Globus pallidus (tissue), 1 donor: ENCODE measurements at places on chromosomes 7 and 10.

- DNase-seq, result no peak
These were observed 428.7 kb downstream of the INHBA start for GRCh38 chr7:41274179-41274578.

DNA sequence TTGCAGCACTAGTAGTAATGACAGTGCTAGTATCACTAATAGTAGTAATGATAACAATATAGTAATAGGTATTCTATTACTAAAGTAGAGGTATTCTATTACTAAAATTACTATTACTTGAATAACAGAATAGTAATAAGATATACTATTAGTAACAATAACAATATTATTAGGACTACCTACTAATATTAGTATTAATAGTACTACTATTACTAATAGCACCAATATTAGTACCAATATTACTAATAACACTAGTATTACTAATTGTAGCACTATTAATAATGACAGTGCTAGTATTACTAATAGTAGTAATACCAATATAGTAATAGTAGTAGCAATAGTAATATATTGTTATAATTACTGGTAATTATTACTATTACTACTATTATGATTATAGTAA is 24.1 kb downstream of the A1CF start:
- no peak for DNase-seq

GRCh38 chr7:55127622-55128081 is 108.8 kb downstream of the EGFR start:
- DNase-seq, result no peak

DNA sequence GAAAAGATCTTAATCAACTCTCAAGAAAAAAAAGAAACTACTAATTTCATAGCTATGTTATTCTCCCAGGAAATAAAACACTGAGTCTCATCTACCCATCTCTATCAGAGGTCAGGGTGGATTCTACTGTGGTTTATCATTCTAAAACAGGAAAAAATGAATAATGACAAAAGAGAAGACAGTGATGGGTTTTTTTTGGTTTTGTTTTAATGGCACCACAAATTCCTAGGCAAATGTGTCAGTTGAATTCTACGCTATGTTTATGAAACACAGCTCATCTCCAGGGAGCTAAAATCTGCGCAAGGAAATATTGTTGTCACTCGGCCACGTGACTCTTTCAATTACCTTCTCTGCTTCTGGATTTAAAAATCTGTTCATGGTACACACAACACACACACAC is 393.4 kb upstream of the SORCS1 start:
- DNase-seq, result no peak

GRCh38 chr10:100357059-100357858 is 10.2 kb downstream of the SCD start:
- no peak for DNase-seq

GRCh38 chr10:75283671-75284470 is 48.1 kb upstream of the COMTD1 start:
- DNase-seq, result no peak

GRCh38 chr7:120860156-120860555 is 2.2 kb upstream of the TSPAN12 start:
- no peak for DNase-seq

DNA sequence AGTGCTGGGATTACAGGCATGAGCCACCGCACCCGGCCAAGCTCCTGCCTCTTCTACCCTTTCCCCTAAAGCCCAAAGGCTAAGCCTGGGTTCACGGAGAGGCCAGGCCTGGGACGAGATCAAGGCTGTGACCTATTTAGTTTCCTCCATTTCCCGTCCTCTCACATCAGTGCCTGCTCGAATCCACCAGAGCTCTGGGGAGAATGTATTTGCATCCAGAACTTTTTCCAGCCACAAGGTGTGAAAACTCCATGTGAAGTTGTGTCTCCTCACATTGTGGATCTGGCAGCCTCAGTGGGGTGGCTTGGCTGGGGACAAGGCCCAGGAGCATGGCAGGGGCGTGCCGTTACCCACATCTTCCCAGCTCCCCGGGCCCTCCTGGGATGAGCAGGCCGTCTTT is 38.0 kb downstream of the SMKR1 start:
- DNase-seq, result no peak

GRCh38 chr10:28592953-28593352 is 60.0 kb downstream of the WAC start:
- no peak for DNase-seq

GRCh38 chr10:51743146-51743545 is 43.8 kb upstream of the CSTF2T start:
- no peak for DNase-seq

DNA sequence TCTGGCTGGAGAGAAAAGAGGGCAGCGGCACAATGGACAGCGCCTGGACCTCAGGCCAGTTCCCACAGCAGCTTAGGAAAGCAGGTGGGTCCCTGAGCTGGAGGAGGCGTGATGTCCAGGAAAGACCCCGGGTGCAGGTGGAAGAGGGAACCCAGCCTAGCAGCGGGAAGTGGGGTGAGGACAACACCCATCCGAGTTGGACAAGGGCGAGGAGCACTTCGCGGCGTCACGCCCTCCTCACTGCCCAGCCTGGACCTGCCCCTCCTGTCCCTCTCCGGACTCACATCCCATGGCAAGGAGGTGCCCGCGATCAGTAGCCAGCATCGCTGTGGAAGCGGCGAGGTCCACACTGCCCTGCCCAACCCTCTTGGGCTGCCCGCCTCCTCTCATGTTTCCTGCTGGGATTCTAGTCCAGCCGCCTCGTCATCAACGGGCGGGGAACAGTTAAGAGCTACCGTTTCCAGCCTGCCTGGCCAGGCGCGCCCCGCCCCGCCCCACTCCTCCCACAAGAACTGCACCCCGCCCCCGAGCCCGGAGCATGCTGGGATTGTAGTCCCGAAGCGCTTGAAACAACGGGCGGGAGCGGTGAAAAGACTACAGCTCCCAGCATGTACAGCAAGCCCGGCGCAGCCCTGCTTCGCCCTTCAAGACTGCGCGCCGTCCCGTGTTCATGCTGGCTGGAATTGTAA is 930.6 kb upstream of the ZNF722 start:
- peak; percentile 43 for DNase-seq

- DNase-seq, result peak; percentile 67
These were observed 166.3 kb downstream of the NEURL1 start for GRCh38 chr10:103659674-103660363.

DNA sequence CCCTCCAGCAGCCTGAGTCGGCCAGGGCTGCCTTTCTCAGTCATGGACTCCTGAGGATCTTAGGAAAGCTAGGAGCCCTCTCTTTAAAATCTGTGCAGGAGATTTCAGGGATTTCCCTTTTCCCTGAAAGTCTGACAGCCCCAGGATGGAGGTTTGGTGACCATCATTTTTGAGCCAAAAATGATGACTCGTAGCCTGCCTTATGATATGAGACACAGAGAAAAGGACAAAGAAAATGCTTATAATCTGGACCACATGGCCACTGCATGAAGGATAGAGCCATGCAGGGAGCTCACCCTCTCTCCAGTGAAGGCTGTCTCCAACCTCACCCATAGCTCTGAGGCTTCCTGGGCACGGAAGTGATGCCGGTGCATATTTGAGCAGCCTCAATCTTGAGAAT is 106.6 kb upstream of the CHST15 start:
- DNase-seq, result no peak

DNA sequence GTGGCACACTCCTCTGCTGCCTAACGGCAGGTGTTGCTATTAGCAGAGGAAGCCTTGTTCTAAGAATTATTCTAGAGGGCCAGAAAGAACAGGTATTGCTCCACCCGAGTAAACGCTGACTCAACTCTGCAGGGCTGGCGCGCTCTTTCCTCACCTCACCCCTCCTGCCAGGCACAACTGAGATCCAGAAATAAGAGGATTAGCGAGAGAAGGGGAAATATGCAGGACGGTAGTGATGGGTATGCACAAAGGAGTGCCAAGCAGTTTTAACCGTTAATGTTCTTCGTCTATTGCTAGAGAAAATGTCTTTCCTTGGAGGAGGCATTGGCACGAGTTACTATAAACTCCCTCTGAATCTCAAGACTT is 369 bp upstream of the SCIN start:
- no peak for DNase-seq

DNA sequence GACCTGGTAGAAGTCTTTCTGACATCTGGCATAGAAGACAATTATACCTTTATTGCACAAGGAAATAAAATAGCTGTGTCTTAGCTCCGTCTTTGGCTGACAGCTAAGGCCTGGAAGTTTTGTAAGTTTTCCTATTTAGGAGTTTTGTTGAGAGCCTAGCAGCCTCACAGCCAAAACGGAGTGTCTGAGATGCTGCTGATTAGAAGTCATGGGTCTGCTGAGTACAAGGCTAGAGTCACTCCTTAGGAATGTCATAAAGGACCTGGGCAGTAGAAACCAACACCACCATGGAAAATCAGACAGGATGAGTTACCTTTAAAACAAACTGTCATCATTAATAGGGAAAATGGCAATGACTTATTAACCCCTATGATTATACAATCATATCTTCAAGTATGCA is 442.5 kb downstream of the KCNMA1 start:
- no peak for DNase-seq

GRCh38 chr7:128752251-128752650 is 13.1 kb downstream of the CALU start:
- no peak for DNase-seq

DNA sequence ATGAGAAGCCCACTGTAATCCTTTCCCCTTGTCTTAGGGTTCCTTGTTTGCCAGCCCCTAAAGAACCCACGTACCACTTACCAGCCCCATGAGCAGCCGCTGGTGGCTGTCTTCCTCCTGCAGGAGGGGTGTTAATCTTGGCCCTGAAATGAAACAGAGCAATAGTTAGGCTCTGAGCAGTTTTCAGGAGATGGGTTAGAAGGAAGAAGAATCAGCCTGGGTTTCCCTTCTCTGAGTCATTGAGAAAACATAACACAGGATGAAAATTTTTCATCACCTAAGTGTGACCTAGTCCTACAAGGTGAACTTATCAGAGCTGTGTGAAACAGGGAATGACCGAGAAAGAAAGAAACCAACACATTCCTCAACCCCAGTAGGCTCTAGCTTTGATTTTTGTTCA is 90.0 kb downstream of the GSAP start:
- DNase-seq, result no peak

DNA sequence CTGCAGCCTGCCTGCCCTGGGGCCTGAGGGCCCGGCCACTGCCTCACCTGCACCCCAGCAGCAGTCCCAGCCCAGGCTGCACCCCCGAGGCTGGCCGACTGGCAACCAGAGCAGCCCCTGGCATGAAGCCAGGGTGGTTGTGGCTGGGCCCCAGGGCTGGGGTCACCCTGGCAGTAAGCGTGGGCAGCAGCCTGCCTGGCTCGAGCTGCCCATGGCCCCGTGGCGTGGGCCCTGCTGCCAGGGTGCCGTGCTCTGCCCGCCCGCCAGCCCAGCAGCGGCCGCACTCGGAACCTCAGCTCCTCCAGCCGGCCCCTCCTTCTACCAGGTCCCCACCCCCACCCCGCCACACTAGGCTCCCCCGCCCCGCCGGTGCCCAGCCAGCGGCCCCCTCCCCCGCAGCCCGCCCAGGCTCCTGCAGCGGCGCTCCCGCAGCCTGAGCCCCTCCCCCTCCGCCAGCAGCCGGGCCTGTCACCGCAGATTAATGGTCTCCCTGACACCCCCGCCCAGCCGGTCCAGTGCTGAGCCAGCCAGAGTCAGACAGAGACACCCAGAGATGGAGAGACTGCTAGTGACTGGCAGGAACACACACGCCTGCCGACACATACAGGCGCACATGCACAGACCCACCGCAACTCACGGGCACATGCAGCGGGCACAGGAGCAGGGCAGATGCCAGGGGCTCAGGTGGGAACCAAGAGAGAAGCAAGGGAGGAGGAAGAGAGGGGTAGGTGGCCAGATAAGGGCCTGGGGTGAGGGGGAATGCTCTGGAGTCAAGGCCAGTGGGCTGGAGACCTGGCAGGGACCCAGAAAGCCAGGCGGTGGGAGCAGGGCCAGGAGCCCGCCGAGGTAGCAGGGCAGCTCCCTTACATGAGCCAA is 22.4 kb downstream of the KCNH2 start:
- DNase-seq, result no peak

DNA sequence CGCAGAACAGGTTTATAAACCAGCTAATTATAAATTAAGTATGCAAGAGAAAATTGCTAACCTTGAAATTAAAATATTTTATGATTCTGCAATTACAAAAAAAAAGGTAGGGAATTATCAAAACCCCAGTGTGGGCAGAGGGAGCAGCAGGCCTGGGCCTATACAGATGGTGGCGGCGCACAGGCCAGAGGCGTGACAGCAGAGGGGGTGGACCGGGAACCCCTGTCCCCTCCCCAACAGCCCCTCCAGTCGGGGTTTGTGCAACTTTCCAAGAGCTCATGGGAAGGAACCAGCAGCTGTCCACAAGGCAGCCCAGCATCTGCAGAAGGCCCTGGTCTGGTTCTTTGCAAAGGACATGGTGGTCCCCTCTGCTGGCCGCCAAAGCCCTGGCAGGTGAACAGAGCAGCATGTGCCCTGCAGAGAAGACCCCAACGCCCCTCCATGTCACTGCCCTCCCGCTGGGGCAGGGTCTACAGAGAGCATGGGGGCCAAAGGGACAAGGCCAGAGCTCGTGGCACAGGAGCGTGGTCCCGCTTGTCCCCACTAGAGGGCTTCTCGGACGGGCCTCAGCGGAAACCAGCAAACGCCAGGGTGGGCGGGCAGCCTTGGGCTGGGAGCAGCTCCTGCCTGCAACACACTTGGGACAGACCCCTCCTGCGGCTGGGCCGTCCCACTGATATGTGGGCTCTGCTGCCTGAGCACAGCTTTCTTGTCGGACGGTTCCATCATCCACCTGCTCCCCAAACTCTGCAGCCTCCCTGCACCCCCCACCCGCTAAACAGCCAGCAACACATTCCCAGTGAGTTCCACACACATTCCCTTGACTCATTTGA is 75.1 kb downstream of the EBF3 start:
- DNase-seq, result no peak

- peak; percentile 55 for DNase-seq
These were observed 16.2 kb upstream of the ZFAND2A start for GRCh38 chr7:1175967-1176851.

DNA sequence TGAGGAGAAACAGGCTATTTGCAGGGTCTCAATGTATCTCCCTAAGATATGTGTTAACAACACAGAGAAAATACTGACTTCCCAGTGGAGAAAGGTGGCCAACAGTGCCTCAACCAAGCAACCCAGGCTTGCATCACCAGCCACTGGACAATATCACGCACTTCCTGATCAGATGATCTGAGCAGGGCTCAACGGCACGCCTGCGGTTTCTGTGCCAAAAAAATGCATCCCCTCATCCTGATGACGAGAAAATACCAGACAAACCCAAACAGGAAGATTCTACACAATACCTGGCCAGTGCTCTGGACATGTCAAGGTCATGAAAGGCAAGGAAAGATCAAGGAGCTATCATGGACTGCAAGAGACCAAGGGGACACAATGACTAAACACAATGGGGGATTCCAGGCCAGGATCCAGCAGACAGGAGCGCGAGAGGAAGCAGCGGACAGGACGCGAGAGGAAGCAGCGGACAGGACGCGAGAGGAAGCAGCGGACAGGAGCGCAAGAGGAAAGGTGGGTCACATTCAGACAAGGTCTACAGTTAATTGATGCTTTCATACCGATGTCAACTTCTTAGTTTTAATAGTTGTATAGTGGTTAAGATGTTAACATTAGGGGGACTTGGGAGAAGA is 51.1 kb downstream of the GNA12 start:
- DNase-seq, result no peak
